ENCODE measurements at places on chromosomes 11 and 22. TPM values are rescaled to one million over a fixed set of nuclear protein-coding genes. Genes with fewer than 3 reads are reported as not detected.
A peak's percentile ranks its signal among the peaks of the same experiment; 100 is the strongest.

DNA sequence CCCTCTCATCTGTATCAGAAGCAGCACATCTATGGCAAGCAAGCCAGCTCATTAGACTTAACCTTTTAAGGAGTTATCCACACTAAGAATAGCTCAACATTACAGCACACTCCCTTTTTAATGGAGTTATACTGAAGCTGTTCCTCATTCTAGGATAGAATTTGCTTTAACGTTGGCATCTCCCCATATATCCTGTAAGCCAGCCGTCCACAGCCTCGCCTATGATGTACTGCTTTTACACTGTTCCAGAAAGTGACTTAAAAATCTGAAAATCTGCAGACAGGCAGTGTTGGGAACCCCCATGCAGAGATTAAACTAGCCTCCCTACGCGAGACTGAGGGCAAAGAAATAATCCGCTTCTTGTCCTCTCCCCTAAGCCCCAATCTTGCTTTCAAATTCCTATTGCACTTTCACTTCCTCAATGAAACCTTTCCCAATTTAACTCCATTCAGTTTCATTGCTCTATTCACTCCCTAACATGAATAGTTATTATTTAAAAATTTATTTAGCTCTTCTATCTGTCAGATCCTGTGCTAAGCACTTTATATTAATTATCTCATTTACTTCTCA is 225.0 kb downstream of the BLID start:
- H3K4me3 ChIP-seq = no peak overlapping the region
- peaks cover 11% of the 10 kb centered on the region for H3K4me1 ChIP-seq
- no peak for DNase-seq
- no peak overlapping the region for H3K27ac ChIP-seq
- no peaks in the 10 kb centered on the region for H3K27me3 ChIP-seq
- no peaks in the 10 kb centered on the region for H3K36me3 ChIP-seq

DNA sequence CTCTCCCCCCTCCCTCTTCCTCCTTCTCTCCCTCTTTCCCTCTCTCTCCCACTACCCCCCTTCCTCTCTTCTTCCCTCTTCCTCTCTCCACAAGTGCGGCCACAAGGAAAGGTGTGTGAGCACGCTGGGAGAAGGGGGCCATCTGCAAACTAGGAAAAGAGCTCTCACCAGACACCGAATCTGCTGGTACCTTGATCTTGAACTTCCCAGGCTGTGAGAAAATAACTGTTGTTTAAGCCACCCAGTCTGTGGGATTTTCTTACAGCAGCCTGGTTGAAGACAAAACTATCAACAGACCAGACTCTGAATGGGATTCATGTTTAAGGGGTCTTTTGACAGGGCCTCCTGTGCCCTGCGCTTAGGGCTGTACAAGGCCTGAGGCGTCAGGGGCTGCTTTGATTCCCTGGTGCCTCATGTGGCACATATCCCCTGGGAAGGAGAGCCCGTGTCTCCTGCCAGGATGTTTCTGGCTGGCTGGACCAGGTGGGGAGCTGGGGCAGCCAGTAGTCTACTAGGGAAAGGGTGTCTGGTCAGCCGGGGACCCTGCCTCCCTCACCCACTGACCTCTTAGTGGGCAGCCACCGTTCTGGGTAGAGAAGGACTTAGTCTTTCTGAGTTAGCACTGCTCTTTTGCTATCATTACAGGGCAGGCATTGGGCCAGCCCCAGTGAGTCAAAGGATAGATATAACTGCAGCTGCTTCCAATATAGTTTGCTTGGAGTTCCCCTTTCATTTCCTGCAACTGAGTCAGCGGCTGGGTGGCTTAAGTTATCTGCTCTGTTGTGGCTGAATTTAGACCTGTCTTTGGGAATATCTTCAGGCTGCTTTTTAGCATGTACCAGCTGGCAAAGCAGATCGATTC is 6.2 kb downstream of the PANX1 start:
- H3K4me3 ChIP-seq = no peak overlapping the region
- no peaks in the 10 kb centered on the region for H3K36me3 ChIP-seq
- H3K4me1 ChIP-seq = peaks cover 21% of the 10 kb centered on the region
- peak; percentile 32 for DNase-seq

DNA sequence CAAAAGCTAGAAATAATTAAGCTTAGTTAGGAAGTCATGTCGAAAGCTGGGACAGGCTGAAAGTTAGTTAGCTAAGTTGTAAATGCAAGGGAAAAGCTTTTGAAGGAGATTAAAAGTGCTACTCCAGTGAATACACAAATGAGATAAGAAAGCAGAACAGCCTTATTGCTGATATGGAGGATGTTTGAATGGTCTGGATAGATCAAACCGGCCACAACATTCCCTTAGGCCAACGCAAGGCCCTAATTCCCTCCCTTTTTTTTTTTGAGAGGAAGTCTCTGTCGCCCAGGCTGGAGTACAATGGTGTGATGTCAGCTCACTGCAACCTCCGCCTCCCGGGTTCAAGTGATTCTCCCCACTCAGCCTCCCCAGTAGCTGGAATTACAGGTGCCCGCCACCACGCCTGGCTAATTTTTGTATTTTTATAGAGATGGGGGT is 23.3 kb upstream of the WEE1 start:
- H3K4me3 ChIP-seq = no peak overlapping the region
- H3K4me1 ChIP-seq = no peaks in the 10 kb centered on the region
- H3K27me3 ChIP-seq = no peaks in the 10 kb centered on the region
- no peak for DNase-seq

DNA sequence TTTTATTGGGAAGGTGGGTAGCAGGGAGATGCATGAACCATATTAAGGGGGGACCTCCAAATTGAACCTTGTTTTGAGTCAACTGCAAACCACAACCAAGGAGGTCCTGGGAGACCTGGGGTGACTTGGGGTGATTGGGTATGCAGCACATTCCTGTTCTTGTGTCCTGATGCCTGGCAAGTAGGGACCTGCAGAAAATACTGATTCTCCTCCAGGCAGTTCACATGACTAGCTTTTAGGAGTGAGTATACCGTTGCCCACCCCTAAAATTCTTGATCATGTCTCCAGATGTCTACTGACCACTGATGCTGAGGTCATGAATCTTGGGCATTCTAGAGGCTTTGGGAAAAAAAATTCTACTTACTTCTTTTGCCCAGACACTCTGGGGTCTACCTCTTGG is 6.3 kb downstream of the EHF start:
- H3K27me3 ChIP-seq = peaks cover 8% of the 10 kb centered on the region
- H3K4me1 ChIP-seq = no peaks in the 10 kb centered on the region
- H3K36me3 ChIP-seq = no peaks in the 10 kb centered on the region
- H3K4me3 ChIP-seq = no peak overlapping the region
- no peak overlapping the region for H3K27ac ChIP-seq

DNA sequence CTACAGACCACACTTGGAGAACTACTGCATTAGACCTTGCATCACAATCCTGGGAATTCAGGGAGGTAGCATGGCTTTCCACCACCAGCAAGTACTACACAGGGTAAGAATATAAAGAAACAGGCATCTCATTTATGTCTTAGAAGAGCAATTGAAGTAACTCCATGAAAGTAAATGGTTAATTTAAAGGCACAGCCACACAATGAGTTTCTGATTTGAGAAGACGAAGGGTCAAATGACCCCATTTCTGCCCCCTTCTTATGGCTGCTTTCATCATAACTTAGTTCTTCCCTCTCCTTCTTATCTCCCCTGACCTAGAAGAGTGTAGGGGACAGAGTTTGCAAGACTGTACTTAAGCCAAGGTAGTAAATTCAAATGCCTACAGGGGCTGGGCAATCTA is 6.0 kb downstream of the TRIM66 start:
- H3K4me1 ChIP-seq = peaks cover 23% of the 10 kb centered on the region
- no peaks in the 10 kb centered on the region for H3K36me3 ChIP-seq
- no peaks in the 10 kb centered on the region for H3K27me3 ChIP-seq
- H3K4me3 ChIP-seq = no peak overlapping the region
- DNase-seq = no peak

- H3K36me3 ChIP-seq = no peaks in the 10 kb centered on the region
- no peak overlapping the region for H3K27ac ChIP-seq
- no peak overlapping the region for H3K4me3 ChIP-seq
- DNase-seq = peak; percentile 5
- H3K27me3 ChIP-seq = peaks cover 8% of the 10 kb centered on the region
- no peaks in the 10 kb centered on the region for H3K4me1 ChIP-seq
Measured at GRCh38 chr11:57131080-57131790, 50.5 kb upstream of the LRRC55 start.

- no peaks in the 10 kb centered on the region for H3K36me3 ChIP-seq
- no peak overlapping the region for H3K4me3 ChIP-seq
- H3K4me1 ChIP-seq = no peaks in the 10 kb centered on the region
- no peaks in the 10 kb centered on the region for H3K27me3 ChIP-seq
Measured at GRCh38 chr22:37283393-37283937, 1.2 kb downstream of the CYTH4 start.

GRCh38 chr11:74072721-74073120 is 63.8 kb upstream of the UCP3 start:
- no peak overlapping the region for H3K27ac ChIP-seq
- no peak overlapping the region for H3K4me3 ChIP-seq
- no peaks in the 10 kb centered on the region for H3K27me3 ChIP-seq
- no peaks in the 10 kb centered on the region for H3K4me1 ChIP-seq
- H3K36me3 ChIP-seq = peaks cover 18% of the 10 kb centered on the region

GRCh38 chr11:84476581-84476980 is 1150.6 kb downstream of the DLG2 start:
- no peak for DNase-seq
- no peak overlapping the region for H3K27ac ChIP-seq
- H3K27me3 ChIP-seq = no peaks in the 10 kb centered on the region
- H3K4me1 ChIP-seq = peaks cover 6% of the 10 kb centered on the region
- no peak overlapping the region for H3K4me3 ChIP-seq
- no peaks in the 10 kb centered on the region for H3K36me3 ChIP-seq

GRCh38 chr11:71987521-71987920 is 11.2 kb upstream of the IL18BP start:
- H3K4me1 ChIP-seq = no peaks in the 10 kb centered on the region
- H3K36me3 ChIP-seq = peaks cover 4% of the 10 kb centered on the region
- H3K27ac ChIP-seq = no peak overlapping the region
- H3K4me3 ChIP-seq = no peak overlapping the region
- H3K27me3 ChIP-seq = no peaks in the 10 kb centered on the region

DNA sequence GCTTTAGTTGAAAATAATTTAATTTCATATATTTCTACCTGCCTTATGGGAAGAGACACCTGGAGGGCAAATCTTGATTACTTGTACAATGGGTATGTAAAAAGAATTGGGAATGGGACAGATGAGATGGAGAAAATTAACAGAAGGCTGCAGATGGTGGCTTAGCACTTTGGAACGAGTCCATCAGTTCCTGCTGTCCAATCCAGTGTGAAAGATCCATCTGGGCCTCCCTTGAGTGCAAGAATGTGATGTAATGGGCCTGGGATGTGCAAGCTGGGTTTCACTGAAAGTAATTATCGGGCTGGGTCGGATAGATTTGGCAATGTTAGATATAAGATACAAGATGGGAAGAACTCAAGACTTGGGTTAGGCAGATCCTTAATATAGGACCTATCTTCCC is 42.0 kb downstream of the CECR2 start:
- no peaks in the 10 kb centered on the region for H3K36me3 ChIP-seq
- no peak for DNase-seq
- no peaks in the 10 kb centered on the region for H3K4me1 ChIP-seq
- H3K4me3 ChIP-seq = no peak overlapping the region

GRCh38 chr22:30731658-30732057 is 37.0 kb downstream of the OSBP2 start:
- H3K27ac ChIP-seq = no peak overlapping the region
- no peaks in the 10 kb centered on the region for H3K36me3 ChIP-seq
- no peaks in the 10 kb centered on the region for H3K27me3 ChIP-seq
- H3K4me3 ChIP-seq = no peak overlapping the region
- no peak for DNase-seq

DNA sequence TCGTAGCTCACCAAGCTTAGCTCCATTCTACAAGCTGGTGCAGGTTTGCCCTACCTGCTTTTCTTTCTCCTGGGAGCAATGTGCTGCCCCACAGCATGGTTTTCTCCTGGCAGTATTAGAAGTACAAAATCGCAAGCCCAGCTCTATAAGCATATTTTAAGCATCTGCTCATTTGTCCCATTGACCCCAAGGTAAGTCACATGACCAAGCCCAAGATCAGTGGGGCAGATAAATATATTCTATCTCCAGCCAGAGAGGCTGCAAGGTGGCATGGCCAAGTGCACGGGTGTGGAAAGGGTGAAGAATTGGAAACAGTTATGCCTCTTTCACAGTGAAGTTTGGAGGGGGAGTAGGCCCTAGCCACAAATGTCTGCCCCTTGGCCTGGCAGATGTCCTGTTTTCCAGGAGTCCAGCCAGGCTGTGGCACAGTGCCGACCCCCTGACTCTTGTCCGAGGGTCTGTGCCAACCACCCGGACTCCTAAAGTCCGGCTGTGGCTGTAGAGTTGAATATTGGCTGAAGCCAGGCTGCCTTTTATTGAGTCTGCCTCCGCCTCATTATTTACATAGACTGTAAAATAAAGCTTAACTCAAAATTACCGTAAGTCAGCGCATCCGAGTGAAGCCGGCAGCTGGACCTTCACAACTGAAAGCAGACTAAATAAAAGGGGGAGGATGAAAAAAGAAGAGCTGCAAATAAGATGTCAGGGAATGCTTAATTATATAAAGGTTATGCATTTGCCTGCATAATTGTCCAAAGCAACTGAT is 165.7 kb downstream of the COMMD9 start:
- H3K36me3 ChIP-seq = no peaks in the 10 kb centered on the region
- H3K4me1 ChIP-seq = peaks cover 8% of the 10 kb centered on the region
- no peak for DNase-seq
- no peak overlapping the region for H3K4me3 ChIP-seq
- H3K27me3 ChIP-seq = no peaks in the 10 kb centered on the region
- no peak overlapping the region for H3K27ac ChIP-seq

DNA sequence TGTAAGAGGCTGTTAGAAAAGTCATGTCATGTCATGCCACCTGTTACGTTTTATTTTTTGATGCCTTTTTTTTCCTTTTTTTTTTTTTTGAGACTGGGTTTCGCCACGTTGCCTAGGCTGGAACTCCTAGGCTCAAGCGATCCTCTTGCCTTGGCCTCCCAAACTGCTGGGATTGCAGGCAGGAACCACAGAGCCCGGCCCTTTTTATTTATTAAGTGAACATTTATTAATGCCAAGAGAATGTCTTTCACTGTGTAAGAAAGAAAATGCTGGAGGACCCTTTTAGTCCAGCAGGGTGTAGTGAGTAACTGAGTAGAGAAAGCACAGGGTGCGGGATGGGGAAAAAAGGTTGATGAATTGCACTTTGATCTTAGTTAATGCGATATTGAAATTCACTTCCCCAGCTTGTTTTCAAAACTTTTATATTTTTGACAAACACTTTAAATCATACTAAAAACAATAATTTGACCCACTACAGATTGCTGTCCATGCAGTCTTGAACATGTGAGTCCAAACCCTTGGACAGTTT is 2.3 kb upstream of the XBP1 start:
- no peak overlapping the region for H3K4me3 ChIP-seq
- H3K27me3 ChIP-seq = no peaks in the 10 kb centered on the region
- H3K27ac ChIP-seq = no peak overlapping the region
- peaks cover 8% of the 10 kb centered on the region for H3K4me1 ChIP-seq

GRCh38 chr22:24201681-24202614 is 20.7 kb downstream of the SUSD2 start:
- H3K36me3 ChIP-seq = no peaks in the 10 kb centered on the region
- no peak overlapping the region for H3K27ac ChIP-seq
- DNase-seq = no peak
- H3K4me3 ChIP-seq = no peak overlapping the region

The YPEL1 gene
- 3.6 TPM for total RNA-seq

The BIRC3 gene
- 2.5 TPM for total RNA-seq

The OR4D5 gene
- not detected for total RNA-seq

The CHORDC1 gene
- 244 TPM for total RNA-seq

The DEUP1 gene
- not detected for total RNA-seq

The PITPNB gene
- 135 TPM for total RNA-seq

The ANO9 gene
- total RNA-seq = 0.26 TPM

Measured in A673 (cell line).